ENCODE measurements at places on chromosomes 2 and 18.

- no peak for DNase-seq
These were observed 79.7 kb downstream of the EHBP1 start for GRCh38 chr2:62785216-62785615.

GRCh38 chr2:136325844-136326331 lies 207.9 kb upstream of the CXCR4 start:
- DNase-seq, result no peak

DNA sequence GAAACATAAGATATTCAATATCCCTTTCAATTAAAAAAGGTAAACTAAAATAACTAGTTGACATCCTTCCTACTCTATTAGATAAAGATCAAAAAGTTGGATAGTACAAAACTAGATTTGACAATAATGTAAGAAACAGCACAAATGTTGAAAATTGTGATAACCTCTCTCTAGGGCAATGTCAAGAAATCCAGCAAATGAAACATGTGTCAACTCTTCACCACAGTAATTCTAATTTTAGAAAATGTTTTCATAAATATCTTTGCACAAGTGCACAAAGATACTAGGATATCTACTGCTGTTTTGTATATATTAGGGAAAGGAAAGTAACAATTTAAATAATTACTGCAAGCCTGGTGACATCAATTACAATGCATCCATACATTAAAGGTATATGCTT lies 1220.1 kb downstream of the LRP1B start:
- DNase-seq, result no peak

GRCh38 chr2:98577313-98577712 lies 31.0 kb downstream of the COA5 start:
- no peak for DNase-seq

GRCh38 chr18:21486905-21487437 lies 113.5 kb downstream of the ESCO1 start:
- no peak for DNase-seq

Data from KG1 (cell line).